A549 treated with AZD2906 at 1 μM for 4 hours (cell line): ENCODE measurements at places on chromosomes 6 and 20. TPM values are rescaled to one million over a fixed set of nuclear protein-coding genes. Genes with fewer than 3 reads are reported as not detected.

STK35 gene
- 10.7 to 13.9 TPM (median 11.5 TPM) in 5 replicates for total RNA-seq

FRK gene
- 0.95 to 1.4 TPM (median 1.1 TPM) in 5 replicates for total RNA-seq

CLPSL2 gene
- total RNA-seq, result 0.53 to 2.0 TPM (median 1.00 TPM) in 5 replicates

C6orf58 gene
- 0.07 to 0.18 TPM (median 0.13 TPM) in 5 replicates for total RNA-seq

RNF114 gene
- total RNA-seq, result 53.7 to 61.6 TPM (median 58.4 TPM) in 5 replicates

MDC1 gene
- 15.5 to 19.2 TPM (median 15.8 TPM) in 5 replicates for total RNA-seq

HLA-DMB gene
- total RNA-seq, result 1.4 to 2.5 TPM (median 1.7 TPM) in 5 replicates

CRNKL1 gene
- 20.1 to 23.9 TPM (median 21.1 TPM) in 5 replicates for total RNA-seq

PRND gene
- total RNA-seq, result not detected in 5 replicates

ADGRF4 gene
- 15.2 to 18.7 TPM (median 16.9 TPM) in 5 replicates for total RNA-seq

PLG gene
- not detected in 5 replicates for total RNA-seq

BPIFA3 gene
- total RNA-seq, result not detected in 5 replicates

PSORS1C1 gene
- 4.1 to 5.9 TPM (median 4.6 TPM) in 5 replicates for total RNA-seq

CHMP4B gene
- total RNA-seq, result 139 to 161 TPM (median 156 TPM) in 5 replicates

OSER1 gene
- 51.6 to 58.9 TPM (median 54.6 TPM) in 5 replicates for total RNA-seq

MCHR2 gene
- total RNA-seq, result not detected in 5 replicates

ABHD16B gene
- not detected in 5 replicates for total RNA-seq

DEFB132 gene
- not detected in 5 replicates for total RNA-seq
